ENCODE measurements at places on chromosomes 16 and 17. TPM values are rescaled to one million over a fixed set of nuclear protein-coding genes. Genes with fewer than 3 reads are reported as not detected.

GRCh38 chr17:15210247-15210646 is 54.9 kb downstream of the PMP22 start:
- H3K4me1 ChIP-seq: no peaks in the 10 kb centered on the region
- no peaks in the 10 kb centered on the region for H3K36me3 ChIP-seq
- DNase-seq: no peak
- no peak overlapping the region for H3K27ac ChIP-seq

DNA sequence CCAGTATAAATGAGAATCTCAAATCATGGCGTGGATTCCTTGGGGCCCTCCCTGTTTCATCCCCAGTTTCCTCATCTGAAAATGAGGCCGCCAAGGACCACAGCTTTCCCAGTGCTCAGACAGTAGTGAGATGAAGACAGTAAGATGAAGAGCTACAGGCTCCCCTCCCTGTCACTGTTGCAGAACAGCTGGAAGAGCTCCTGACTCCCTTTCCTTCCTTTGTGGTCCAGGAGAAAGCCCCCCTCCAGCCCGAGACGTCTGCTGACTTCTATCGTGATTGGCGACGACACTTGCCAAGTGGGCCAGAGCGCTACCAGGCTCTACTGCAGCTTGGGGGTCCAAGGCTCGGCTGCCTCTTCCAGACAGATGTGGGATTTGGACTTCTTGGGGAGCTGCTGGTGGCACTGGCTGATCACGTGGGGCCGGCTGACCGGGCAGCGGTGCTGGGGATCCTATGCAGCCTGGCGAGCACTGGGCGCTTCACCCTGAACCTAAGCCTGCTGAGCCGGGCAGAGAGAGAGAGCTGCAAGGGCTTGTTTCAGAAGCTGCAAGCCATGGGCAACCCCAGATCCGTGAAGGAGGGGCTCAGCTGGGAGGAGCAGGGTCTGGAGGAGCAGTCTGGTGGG is 3.0 kb upstream of the EFTUD2 start:
- no peaks in the 10 kb centered on the region for H3K36me3 ChIP-seq
- peaks cover 26% of the 10 kb centered on the region for H3K4me1 ChIP-seq
- no peaks in the 10 kb centered on the region for H3K27me3 ChIP-seq
- H3K4me3 ChIP-seq: no peak overlapping the region
- H3K27ac ChIP-seq: no peak overlapping the region
- no peak for DNase-seq

- no peak overlapping the region for H3K27ac ChIP-seq
- peaks cover 24% of the 10 kb centered on the region for H3K4me1 ChIP-seq
- no peaks in the 10 kb centered on the region for H3K27me3 ChIP-seq
- no peak overlapping the region for H3K4me3 ChIP-seq
- H3K36me3 ChIP-seq: peaks cover 71% of the 10 kb centered on the region
Measured at GRCh38 chr17:2081564-2081963, 26.7 kb downstream of the HIC1 start.

SLC16A5 gene
- total RNA-seq: 9.2 TPM

NAGS gene
- total RNA-seq: 0.56 TPM

DNA sequence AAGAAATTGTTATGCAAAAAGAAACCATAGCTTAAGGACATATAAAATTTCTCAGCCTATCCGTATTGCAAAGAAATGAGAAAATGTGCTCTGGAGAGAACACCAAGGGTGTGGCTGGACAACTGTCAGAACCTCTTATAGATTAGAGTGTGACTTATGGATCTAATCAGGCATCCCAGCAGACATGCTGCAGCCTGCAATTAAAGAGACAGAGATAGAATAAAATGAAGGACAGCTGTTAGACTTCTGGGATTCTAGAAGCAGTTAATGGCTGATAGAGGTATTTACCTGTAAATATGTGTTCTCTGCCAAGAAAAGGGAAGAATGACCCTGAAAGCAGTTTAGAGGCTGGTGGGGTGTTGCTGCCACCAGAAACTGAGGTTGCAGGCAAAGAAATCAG is 160.1 kb upstream of the KIF2B start:
- no peak overlapping the region for H3K27ac ChIP-seq
- H3K27me3 ChIP-seq: no peaks in the 10 kb centered on the region
- H3K4me3 ChIP-seq: no peak overlapping the region
- no peak for DNase-seq
- no peaks in the 10 kb centered on the region for H3K4me1 ChIP-seq

Data from CD4-positive, alpha-beta T cell (primary cell).